ENCODE measurements at places on chromosomes 7 and 10.
A peak's percentile ranks its signal among the peaks of the same experiment; 100 is the strongest.

- no peak for DNase-seq
Observed at GRCh38 chr10:116044801-116045248, 228.2 kb downstream of the GFRA1 start.

- DNase-seq: no peak
Observed at GRCh38 chr10:7036951-7037350, 373.9 kb downstream of the SFMBT2 start.

- no peak for DNase-seq
Observed at GRCh38 chr7:30171766-30172447, 37.1 kb downstream of the MTURN start.

GRCh38 chr7:134120405-134120804 lies 6.7 kb upstream of the LRGUK start:
- DNase-seq: no peak

GRCh38 chr7:23907012-23907411 lies 197.0 kb downstream of the STK31 start:
- no peak for DNase-seq

DNA sequence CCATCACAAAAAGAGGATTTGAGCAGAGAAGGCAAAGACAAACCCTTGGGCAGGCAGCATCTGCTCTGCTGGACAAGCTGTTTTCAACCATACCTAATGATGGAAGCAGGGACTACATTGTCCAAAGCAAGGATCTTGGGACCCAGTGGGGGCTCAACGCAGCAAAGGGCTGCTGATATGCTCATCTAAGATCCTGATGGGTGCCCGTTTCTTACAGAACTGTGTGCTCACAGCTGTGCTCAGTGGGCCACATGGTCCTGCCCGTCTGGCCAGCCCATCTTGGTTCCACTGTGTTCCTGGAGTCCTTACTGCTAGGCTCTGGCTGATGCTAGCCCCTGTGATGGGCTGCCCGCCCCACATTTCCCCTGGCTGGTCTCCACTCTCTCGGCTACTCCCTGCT lies 36.1 kb downstream of the GPRIN2 start:
- peak; percentile 11 for DNase-seq

GRCh38 chr7:121633186-121633585 lies 237.1 kb upstream of the FAM3C start:
- no peak for DNase-seq

All from activated naive CD4-positive, alpha-beta T cell treated with anti-CD3 and anti-CD28 coated beads, Interleukin-2, amount 50 U/mL, for 16 hours (primary cell).